Esophagus mucosa (tissue), 1 donor: ENCODE measurements at places on chromosomes 2 and 18.

GRCh38 chr2:149400997-149401396, 70.6 kb downstream of the LYPD6 start:
- ATAC-seq = no peak

GRCh38 chr18:10798727-10799550, 273.1 kb downstream of the NAPG start:
- ATAC-seq = peak; percentile 96

GRCh38 chr18:48500517-48500916, 38.3 kb upstream of the CTIF start:
- ATAC-seq = no peak

GRCh38 chr2:30213326-30213725, 18.0 kb upstream of the LBH start:
- ATAC-seq = no peak

DNA sequence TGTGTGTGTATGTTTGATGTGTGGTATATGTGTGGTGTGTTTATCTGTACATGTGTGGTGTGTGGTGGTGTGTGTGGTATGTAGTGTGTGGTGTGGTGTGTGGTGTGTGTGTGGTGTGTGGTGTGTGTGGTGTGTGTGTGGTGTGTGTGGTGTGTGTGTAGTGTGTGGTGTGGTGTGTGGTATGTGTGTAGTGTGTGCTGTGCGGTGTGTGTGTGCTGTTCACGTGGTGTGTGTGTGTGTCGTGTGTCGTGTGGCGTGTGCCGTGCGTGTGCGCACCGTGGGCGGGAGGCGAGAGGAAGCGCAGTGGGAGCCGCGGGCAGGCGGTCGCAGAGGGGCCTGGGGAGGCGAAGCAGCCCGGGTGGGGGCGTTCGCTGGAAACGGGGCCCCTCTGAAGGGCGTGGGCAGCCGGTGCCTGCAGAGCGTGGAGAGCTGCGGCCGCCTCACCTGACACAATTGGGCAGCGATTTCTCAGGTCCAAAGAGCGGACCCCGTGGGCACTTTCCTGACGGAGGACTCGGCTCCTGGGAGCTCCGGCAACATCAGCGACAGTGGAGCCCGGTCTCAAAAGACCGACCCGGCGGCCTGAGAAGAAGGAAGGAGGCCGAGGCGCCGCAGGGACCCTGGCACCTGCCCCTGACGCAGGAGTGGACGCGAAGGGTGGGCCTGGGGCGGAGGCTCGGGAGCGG, 741.1 kb upstream of the SALL3 start:
- peak; percentile 32 for ATAC-seq

GRCh38 chr2:162917626-162918025, 79.1 kb upstream of the KCNH7 start:
- ATAC-seq = no peak

- ATAC-seq = no peak
These were observed 118.9 kb upstream of the CTNNA2 start for GRCh38 chr2:79393806-79394484.
